Stimulated activated CD4-positive, alpha-beta T cell treated with anti-CD3 and anti-CD28 coated beads, Interleukin-1b, Interleukin-23, amount 100 ng/mL, for 1 hour (primary cell): ENCODE measurements at places on chromosomes 12 and 14.

DNA sequence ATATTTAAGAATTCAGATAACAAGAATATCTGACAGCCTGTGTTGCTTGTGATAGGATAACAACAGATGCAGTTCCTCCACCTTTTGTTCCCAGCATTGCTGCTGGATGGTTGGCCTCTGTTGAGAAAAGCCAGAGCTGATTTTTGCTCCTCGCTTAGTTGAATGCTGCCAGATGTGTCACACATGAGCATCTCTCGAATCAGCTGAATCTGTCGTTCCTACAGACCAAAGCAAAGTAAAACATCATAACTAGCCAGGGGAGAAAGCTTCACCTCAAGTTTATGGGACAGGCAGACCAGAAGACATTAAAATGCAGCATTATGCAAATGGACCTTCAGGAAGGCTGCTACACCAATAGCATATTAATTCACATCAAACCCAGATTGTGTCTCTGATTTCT, 20.1 kb downstream of the RACGAP1 start:
- no peak for DNase-seq

GRCh38 chr12:1564067-1564466, 30.3 kb downstream of the FBXL14 start:
- DNase-seq = no peak

DNA sequence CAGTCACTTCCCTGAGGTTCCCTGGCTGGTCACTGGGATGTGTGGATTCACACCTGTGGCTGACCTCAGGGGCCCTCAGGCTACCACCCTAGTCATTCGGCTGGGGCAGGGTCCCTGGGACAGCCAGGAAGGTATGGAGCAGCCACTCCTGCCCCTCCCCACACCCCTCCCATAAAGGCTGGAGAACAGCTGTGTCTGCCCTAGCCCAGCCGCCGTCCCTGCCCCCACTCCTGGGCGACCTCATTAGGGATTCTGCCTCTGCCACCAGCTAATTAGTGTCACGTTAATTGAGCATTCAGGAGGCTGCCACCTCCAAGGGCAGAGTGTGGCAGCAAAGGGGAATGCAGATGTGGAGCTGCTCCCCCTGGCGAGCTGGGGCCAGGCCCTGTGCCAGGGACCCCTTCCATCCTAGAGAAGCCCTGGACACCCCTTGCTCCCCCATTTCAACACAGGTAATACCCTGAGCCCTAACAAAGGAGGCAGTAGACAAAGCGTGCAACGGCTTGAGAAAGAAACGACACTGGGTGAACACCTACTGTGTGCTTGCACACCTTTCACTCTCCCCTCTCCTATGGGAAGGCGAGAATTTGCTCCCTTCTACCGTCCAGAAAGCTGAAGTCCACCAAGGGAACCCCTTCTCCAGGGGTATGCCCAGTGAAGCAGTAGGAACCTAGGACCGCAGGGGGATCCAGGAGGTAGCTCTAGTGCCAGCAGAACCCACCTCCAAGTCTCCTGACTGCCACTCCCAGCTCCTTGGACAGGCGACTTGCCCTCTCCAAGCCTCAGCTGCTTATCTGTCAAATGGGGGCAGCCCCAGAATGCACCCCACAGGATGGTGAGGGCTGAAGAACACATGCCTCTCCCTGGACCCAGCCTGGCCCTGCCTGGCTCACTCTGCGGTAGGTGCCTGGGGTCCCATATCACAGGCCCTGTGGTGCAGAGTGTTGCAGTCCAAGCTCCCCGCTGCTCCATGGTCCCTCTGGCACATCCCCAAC, 45.1 kb downstream of the FAM222A start:
- DNase-seq = no peak

DNA sequence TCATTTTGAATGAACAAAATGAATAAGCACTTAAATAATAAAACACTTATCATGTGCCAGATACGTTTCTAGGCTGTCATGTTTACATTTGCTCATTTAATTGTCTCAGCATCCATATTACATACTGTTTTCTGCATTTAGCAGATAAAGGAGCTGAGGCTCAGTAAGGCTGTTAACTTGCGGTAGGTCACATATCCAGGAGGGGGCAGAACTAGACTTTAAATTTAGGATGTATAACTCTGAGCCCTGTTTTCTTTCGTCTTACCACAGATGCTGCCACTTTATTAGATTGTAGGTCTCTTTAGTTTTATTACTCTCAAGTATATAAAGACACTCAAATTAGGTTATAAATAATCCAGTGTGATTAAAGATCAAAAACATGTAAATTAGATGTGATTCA, 17.7 kb downstream of the IRAK4 start:
- no peak for DNase-seq

DNA sequence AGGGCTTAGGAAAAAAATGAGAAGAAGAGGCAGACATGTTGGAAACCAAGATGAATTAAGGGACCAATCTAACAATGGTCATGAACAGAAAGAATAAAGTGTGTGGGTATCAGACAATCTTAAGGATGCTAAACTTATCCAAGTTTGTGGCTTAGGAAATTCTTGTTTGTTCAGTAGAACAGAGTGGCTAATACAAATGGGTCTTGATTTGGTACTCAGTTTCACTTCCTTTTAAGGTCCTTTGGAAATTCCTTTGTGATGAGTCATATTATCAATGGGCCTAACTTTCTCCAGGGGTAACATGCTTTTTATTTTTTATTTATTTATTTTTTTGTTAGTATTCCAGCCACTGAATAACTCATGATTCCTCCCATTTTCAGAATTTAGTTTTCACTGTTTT, 1154.7 kb upstream of the FLRT2 start:
- no peak for DNase-seq

GRCh38 chr12:85005615-85006014, 30.5 kb downstream of the TSPAN19 start:
- DNase-seq = no peak

- DNase-seq = no peak
These were observed 1.2 kb upstream of the RIMKLB start for GRCh38 chr12:8696442-8697090.

GRCh38 chr12:5201554-5202218, 158.0 kb downstream of the KCNA5 start:
- no peak for DNase-seq

DNA sequence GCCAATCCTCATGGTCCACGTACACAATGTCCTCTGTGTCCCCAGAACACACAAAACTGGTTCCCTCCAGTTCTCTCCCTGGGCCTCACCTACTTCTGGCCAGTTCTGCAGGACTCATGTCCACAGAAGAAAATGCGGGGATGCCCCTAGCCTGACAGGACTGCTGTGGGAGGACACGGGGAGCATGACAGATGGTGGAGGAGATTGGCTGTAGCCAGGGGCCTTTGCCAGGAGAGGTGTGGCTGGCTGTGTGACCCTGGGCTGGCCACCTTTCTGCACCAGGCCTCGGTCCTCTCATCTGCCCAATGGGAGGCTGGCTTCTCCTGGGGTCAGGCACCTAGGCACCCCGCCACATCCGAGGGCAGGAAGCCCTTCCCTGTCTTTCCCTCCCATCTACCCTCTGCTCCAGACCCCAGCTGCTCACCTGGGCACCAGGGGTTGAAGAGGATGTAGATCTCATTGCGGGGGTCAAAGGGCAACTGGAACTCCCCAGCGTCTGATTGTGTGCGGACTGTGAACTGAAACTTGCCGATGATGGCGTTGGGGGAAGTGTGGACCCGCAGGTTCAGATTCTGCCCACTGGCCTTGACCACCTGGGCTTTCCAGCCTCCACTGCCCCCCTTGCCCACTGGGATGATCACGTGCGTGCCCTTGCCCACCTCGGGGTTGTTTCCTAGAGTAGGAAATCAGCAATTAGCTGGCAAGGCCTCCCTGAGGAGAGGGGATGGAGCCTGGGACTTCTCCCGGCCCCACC, 2.8 kb downstream of the TGM1 start:
- no peak for DNase-seq

- DNase-seq = no peak
These were observed 188.7 kb upstream of the ARID2 start for GRCh38 chr12:45540661-45541341.

DNA sequence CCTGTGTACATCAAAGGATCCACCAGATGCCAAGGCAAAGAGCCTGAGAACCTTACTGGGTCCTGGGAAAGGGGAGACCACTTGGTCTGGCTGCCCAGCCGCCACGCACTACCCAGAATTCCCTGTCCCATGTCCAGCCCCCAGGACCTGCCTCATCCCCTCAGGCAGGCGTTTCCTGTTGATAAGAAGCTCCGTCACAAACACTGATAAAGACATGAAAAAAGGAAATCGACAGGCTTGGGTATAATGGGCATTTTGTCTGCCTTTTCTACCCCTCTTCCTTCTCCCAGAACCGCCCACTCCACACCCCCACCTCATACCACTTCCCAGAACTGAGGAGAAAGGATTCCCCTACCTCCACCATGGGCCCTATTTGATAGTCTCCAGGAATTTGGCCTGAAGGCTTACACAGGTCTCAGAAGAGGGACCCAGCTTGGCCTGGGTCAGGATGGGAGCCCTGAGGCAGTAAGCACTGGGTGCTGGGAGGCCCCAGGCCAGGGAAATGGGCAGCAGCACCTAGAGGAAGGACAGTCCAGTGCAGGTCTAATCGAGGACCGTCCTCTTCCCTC, 18.8 kb downstream of the ACVRL1 start:
- DNase-seq = no peak

- DNase-seq = no peak
These were observed 744 bp downstream of the STYX start for GRCh38 chr14:52730709-52731111.

- DNase-seq = peak; percentile 49
These were observed at the start of gene ITGB7 for GRCh38 chr12:53207042-53207441. Gene ITGB7 (minus strand): TSS chr12:53207251. CDS start chr12:53200443, 6,808 bp downstream.

DNA sequence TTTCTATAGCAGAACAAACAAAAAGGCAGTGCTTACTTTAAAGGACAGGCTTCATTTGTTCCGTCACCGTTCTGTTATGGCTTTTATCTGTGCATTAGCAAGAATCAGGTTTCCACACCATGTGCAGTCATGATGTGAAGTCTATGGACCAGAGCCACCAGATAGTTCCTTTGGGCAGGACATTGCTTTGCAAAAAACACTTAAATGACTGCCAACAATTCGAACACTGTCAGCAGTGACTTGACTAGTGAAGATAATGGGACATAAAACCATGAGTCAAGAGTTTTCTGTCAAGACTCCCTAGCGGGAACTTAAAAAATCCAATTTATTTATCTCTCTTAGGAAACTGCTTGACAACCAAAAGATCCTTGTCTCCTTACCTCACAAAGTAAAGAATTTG, 80.3 kb downstream of the NKX2-1 start:
- no peak for DNase-seq

- no peak for DNase-seq
These were observed 9.7 kb downstream of the POLE start for GRCh38 chr12:132677492-132677891.

DNA sequence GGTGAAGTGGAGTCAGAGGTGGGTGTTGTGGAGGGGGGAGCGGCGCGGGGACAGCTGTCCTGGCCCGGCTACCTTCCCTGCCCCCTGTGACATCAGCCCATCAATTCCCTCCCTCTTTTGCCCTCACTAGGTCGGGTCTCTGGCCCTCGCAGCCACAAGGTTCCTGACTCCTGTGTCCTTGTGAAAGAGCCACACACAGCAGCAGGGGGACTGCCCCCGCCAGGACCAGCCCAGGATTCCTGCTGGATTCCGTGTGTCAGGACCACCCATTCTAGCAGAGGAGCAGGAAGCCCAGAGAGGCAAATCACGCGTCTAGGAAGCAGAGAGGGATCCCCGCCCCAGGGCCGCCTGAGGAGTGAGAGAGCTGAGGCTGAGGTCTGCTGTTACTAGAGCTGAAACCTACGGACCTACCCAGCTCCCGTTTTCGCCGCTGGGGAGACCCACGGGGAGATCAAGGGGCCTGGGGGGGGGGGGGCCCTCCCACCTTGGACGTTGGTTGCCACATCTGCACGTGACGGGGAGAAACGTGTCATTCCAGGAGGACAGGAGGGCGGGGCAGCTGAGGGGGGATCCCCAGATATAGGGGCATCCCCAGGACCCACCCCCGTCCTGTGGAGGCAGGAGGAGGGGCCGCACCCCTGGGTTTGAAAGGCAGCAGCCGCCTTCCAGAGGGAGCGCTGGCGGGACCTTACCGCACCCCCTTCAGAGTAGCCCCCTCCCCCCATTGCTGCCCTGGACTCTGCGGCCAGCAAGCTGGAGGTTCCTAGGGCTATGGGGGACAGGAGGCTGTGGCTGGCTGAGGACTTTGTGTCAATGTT, 12.5 kb upstream of the INF2 start:
- peak; percentile 46 for DNase-seq

GRCh38 chr12:100857971-100858370, 63.4 kb downstream of the ANO4 start:
- no peak for DNase-seq

- no peak for DNase-seq
These were observed 898.3 kb downstream of the VRK1 start for GRCh38 chr14:97695456-97695981.

GRCh38 chr12:6464531-6464930, 5.9 kb downstream of the VAMP1 start:
- DNase-seq = no peak

GRCh38 chr12:42143452-42144157, 1.1 kb downstream of the GXYLT1 start:
- no peak for DNase-seq

DNA sequence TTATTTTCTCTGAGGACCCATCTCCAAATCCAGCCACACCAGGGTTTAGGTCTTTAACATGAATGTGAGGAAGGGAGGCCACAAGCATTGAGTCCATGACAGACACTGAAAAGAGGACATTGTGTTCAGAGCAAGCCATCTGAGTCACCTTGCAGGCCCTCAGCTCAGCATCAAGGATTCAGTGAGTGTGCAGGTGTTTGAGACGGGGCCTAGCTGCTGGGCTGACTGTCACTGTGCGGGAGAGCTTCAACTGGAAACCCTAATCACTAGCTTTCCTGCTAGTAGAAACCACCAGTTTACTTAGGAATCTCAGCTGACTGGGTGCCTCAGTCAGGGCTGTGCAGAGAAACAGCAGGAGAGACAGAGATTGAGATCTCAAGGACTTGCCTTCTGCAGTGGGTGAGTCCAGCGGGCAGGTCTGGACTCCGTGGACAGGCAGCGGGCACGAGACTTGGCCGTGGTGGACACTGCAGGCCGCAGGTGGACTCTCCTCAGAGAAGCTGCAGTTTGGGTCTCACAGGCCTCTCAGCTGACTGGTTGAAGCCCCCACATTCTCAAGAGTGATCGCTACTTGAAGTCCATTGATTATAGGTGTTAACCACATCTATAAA, 86.1 kb upstream of the DYNC1H1 start:
- DNase-seq = no peak

DNA sequence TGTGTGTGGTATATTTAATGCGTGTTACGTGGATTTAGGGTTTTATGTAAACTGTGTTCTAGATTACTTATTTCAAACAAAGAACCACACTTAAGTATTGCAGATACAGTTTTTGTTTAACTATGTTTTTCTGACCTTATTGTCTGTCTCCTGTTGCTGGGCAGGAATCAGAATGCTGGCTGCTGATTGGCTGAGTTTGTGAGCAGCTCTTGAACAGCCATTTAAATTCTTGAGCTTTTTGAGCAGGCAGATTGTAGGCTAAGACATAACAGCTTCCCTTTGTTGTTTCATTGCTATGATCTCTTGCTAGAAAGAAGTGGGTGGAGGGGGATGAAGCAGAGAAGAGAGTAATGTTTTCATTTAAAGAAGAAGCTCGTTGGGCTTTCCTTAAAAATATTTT, 52.2 kb downstream of the ATF7IP start:
- DNase-seq = peak; percentile 22
